Colonic mucosa (tissue), 4 donors: ENCODE measurements at places on chromosomes 13 and 19.

DNA sequence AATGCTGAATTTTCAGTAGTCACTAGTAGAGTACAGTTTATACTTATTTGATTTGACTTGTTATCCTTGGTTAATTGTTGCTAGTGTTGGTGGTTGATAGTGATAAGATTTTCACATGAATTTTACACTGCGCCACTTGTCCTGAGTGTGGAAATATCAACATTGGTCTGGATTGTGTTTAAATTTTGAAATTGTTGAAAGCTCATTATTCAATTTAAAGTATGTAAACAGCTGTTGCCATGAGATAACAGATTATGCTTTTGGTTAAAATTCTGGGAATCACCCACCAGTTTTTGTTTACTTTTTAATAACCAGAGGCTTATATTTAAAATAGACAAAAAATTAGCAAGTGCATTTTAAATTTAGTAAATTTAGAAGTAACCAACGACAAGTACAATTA is 12.3 kb upstream of the TNFSF13B start:
- H3K4me3 ChIP-seq, result no peak overlapping the region
- no peak overlapping the region for H3K27ac ChIP-seq
- H3K27me3 ChIP-seq, result no peaks in the 10 kb centered on the region
- no peaks in the 10 kb centered on the region for H3K4me1 ChIP-seq
- no peaks in the 10 kb centered on the region for H3K36me3 ChIP-seq

- no peak overlapping the region for H3K27ac ChIP-seq
- no peak overlapping the region for H3K4me3 ChIP-seq
- H3K27me3 ChIP-seq, result no peaks in the 10 kb centered on the region
- H3K4me1 ChIP-seq, result no peaks in the 10 kb centered on the region
- H3K36me3 ChIP-seq, result no peaks in the 10 kb centered on the region
Observed at GRCh38 chr13:42762251-42762650, 19.1 kb upstream of the FAM216B start.

DNA sequence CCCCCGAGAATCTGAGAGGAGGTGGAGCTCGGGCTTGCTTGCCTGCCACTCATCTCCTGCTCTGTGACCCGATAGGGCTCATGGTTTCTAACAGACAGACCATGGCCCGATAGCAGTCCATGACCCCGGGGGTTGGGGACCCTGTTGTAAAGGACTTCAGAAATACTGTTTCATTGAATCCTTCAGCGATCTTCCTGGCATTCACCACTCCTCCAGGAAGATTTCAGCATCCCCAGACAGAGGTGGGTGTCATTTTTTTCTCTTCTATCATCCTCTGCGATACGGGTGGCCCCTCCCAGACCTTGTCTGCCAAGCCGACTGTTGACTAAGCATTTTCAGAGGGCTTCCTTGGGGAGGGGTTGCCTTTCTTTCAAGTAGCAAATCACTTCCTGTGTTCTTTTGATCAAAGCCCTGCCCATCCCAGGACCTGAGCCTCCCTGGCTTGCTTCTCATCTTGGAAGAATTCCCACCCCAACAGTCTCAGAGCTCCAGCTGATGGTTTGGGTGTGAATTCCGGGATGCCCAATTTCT is 1.7 kb downstream of the MYO1F start:
- peak overlapping the region; percentile 2 for H3K4me3 ChIP-seq
- no peaks in the 10 kb centered on the region for H3K36me3 ChIP-seq
- H3K27me3 ChIP-seq, result no peaks in the 10 kb centered on the region
- DNase-seq, result peak; percentile 40
- H3K27ac ChIP-seq, result peak overlapping the region; percentile 33
- no peaks in the 10 kb centered on the region for H3K4me1 ChIP-seq

- no peaks in the 10 kb centered on the region for H3K27me3 ChIP-seq
- no peaks in the 10 kb centered on the region for H3K4me1 ChIP-seq
- no peak overlapping the region for H3K4me3 ChIP-seq
Observed at GRCh38 chr13:55615081-55615480, 1525.6 kb upstream of the PRR20A start.

DNA sequence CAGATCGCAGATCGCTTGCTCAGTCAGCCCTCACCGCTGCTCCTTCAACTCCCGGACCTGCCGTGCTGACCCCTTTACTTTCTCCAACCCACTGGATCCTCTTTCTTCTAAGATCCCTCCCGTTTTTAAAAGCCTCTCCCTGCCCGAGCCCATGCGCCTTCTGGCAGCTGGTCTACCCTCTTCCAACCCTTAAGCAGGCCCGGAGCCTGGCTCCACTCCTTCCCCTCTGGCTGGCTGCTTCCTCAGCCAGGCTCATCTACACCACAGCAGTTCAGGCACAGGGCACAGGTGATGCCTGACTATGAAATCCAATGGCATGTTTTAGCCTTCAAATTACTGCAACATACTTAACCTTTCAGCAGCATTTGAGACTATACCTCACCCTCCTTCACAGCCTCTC is 63.8 kb upstream of the PABPC3 start:
- no peaks in the 10 kb centered on the region for H3K4me1 ChIP-seq
- DNase-seq, result no peak
- H3K4me3 ChIP-seq, result no peak overlapping the region
- H3K27ac ChIP-seq, result no peak overlapping the region
- no peaks in the 10 kb centered on the region for H3K36me3 ChIP-seq

DNA sequence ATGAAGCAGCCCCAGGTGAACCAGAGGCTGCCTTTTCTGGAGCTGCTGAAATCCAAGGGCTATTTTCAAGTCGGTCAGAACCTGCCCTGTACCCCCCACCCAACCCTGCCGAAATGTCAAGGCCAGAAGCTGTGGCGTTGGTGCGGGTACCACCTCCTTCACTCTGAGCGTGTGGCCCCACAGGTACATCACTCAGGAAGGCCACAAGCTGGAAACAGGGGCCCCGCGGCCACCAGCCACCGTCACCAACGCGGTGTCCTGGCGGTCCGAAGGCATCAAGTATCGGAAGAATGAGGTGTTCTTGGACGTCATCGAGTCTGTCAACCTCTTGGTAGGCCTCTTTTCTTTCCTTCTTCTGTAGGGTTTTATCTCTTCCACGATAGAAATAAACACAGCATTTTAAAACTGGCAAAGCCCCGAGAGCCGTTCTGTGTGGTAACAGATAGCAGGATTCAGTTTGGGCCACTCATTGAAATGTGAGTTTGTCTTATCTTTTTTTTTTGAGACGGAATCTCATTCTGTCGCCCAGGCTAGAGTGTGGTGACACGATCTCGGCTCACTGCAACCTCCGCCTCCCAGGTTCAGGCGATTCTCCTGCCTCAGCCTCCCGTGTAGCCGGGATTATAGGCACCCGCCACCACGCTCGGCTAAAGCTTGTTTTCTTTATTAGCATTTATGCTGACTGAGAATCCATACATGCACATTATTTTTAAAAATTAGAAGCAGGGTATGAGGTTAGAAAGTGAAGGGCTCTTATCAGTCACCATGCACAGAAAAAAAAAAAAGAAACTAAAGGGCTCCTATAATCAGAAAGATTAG is 11.3 kb downstream of the AP1M1 start:
- no peak for DNase-seq
- H3K27ac ChIP-seq, result no peak overlapping the region
- no peak overlapping the region for H3K4me3 ChIP-seq
- H3K4me1 ChIP-seq, result no peaks in the 10 kb centered on the region

- DNase-seq, result no peak
- H3K27ac ChIP-seq, result no peak overlapping the region
- peaks cover 4% of the 10 kb centered on the region for H3K4me1 ChIP-seq
- H3K4me3 ChIP-seq, result no peak overlapping the region
- H3K27me3 ChIP-seq, result no peaks in the 10 kb centered on the region
Observed at GRCh38 chr19:49894879-49895565, 1.7 kb downstream of the IL4I1 start.

DNA sequence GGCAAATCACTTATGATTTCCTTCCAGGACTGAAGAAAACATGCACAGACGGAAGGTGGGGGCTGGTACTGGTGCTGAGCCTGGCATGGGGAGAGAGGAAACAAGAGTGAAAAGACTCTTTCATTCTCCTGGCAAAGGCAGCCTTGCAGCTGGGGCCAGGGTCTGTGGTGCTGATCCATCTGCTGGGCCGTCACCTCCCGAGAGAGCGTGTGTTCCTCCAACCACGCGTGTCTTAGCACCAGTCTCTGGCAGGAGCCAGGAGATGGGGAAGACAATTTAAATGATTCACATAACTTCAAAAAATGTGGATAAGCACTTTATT is 23.9 kb upstream of the SPART start:
- DNase-seq, result no peak
- H3K4me3 ChIP-seq, result no peak overlapping the region
- no peaks in the 10 kb centered on the region for H3K4me1 ChIP-seq
- H3K36me3 ChIP-seq, result no peaks in the 10 kb centered on the region
- no peak overlapping the region for H3K27ac ChIP-seq

- no peaks in the 10 kb centered on the region for H3K27me3 ChIP-seq
- H3K36me3 ChIP-seq, result no peaks in the 10 kb centered on the region
- H3K27ac ChIP-seq, result no peak overlapping the region
- no peak for DNase-seq
Observed at GRCh38 chr13:59744747-59745391, 418.9 kb downstream of the DIAPH3 start.

GRCh38 chr13:108950333-108951010 is 321.1 kb downstream of the MYO16 start:
- no peak overlapping the region for H3K27ac ChIP-seq
- DNase-seq, result no peak
- H3K4me3 ChIP-seq, result no peak overlapping the region
- no peaks in the 10 kb centered on the region for H3K36me3 ChIP-seq

GRCh38 chr19:29119590-29119989 is 93.4 kb downstream of the UQCRFS1 start:
- DNase-seq, result no peak
- H3K27me3 ChIP-seq, result no peaks in the 10 kb centered on the region
- H3K27ac ChIP-seq, result no peak overlapping the region
- H3K4me3 ChIP-seq, result no peak overlapping the region

DNA sequence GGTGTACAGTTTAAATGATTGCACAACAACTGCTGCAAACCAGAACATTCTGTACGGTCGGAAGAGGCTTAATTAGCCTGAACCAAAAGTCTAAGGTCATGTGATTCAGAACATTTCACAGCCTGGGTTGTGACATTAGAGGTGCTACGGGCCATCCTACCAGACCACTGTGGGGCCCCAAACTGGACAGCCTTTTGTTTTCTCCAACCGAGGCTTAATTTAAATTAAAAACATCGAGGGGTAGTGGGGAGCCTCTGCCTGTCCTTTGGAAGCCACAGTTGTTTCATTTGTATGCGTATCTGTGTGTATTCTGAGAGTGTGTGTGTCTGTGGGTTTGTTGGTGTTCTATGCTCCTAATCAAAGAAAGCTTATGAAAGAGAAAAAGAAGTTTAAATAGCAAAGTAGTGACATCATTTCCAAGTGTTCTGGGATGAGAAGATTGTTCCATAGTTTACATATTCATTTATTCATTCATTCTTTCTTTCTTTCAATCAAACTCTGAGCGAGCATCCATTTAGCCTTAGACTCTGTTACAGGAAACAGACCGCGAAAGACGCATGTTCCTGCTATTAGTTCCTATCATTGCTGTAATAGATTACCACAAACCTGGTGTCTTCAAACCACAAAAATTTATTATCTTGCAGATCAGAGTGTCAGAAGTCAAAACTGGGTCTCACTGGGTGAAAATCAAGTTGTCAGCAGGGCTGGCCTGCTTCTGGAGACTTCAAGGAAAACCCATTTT is 444.8 kb downstream of the FOXO1 start:
- DNase-seq, result no peak
- H3K4me3 ChIP-seq, result no peak overlapping the region
- H3K36me3 ChIP-seq, result no peaks in the 10 kb centered on the region
- H3K4me1 ChIP-seq, result no peaks in the 10 kb centered on the region

GRCh38 chr13:33487575-33488243 is 202.2 kb upstream of the STARD13 start:
- H3K27me3 ChIP-seq, result no peaks in the 10 kb centered on the region
- H3K27ac ChIP-seq, result no peak overlapping the region
- H3K4me1 ChIP-seq, result no peaks in the 10 kb centered on the region

DNA sequence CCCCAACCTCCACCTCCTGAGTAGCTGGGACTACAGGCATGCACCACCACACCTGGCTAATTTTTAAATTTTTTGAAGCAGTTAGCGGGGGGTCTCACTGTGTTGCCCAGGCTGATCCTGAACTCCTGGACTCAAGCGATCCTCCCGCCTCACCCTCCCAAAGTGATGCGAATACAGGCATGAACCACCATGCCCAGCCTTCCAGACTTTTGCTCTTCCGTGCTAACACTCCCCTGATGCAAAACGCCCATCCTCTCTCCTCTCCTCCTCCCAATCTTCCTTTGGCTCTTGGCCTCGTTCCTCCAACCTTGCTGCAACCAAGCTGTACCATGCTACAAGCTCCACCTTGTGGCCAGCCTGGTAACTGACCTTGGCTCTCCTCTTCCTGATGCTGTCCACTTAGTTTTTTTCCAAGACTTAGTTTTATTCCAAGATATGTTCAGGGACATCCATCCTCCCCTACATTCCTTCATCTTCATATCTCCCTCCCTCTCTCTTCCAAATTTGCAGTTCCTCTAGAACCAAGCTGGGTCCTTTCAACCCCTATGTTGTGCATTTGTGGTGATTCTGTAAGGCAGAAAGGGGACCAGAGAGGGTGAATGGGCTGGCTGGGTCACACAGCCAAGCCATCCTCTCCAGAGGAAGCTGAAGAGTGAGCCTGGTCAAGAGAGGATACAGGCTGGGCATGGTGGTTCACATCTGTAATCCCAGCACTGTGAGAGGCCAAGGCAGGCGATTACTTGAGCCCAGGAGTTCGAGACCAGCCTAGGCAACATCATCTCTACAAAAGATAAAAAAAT is 32.8 kb downstream of the TINCR start:
- H3K27me3 ChIP-seq, result peaks cover 9% of the 10 kb centered on the region
- no peaks in the 10 kb centered on the region for H3K36me3 ChIP-seq
- no peak overlapping the region for H3K27ac ChIP-seq
- no peak overlapping the region for H3K4me3 ChIP-seq
- DNase-seq, result no peak

DNA sequence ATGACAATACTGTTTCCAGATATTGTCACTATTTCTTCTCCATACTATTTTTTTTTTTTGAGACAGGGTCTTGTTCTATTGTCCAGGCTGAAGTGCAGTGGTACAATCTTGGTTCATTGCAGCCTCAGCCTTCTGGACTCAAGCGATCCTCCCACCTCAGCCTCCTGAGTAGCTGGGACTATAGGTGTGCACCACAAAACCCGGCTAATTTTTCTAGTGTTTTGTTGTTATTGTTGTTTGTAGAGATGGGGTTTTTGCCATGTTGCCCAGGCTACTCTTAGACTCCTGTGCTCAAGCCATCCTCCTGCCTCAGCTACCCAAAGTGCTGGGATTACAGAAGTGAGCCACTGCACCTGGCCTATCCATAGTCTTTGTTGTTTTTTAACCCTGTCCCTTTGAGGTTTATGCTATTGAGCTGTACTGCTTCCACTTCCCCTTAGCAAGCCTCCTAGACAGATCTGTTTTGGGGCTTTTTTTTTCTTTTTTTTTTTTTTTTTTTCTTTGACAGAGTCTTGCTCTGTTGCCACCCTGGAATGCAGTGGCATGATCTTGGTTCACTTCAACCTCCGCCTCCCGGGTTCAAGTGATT is 27.6 kb upstream of the MAP3K10 start:
- H3K27me3 ChIP-seq, result no peaks in the 10 kb centered on the region
- DNase-seq, result no peak
- H3K27ac ChIP-seq, result no peak overlapping the region
